ENCODE measurements at places on chromosomes 5 and 9.

- DNase-seq: no peak
These were observed 1875.9 kb upstream of the CDH9 start for GRCh38 chr5:28914297-28914696.

DNA sequence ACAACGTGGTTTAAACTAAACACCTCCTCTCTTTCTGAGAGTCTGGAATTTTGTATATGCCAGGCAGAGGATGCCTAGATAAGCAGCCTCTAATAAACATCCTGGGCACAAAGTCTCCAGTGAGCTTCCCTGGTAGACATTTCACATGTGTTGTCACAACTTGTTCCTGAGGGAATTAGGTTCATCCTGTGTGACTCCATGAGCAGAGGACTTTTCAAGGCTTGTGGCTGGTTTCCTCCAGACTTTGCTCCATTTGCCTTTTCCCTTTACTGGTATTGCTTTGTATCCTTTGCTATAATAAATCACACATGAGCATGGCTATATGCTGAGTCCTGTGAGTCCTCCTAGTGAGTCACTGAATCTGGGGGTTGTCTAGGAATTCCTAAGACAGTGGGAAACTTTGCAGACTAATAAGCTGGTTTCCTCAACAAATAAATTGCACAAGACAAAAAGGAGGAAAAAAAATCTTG, 77.4 kb downstream of the NR2F1-AS1 start:
- DNase-seq: no peak

DNA sequence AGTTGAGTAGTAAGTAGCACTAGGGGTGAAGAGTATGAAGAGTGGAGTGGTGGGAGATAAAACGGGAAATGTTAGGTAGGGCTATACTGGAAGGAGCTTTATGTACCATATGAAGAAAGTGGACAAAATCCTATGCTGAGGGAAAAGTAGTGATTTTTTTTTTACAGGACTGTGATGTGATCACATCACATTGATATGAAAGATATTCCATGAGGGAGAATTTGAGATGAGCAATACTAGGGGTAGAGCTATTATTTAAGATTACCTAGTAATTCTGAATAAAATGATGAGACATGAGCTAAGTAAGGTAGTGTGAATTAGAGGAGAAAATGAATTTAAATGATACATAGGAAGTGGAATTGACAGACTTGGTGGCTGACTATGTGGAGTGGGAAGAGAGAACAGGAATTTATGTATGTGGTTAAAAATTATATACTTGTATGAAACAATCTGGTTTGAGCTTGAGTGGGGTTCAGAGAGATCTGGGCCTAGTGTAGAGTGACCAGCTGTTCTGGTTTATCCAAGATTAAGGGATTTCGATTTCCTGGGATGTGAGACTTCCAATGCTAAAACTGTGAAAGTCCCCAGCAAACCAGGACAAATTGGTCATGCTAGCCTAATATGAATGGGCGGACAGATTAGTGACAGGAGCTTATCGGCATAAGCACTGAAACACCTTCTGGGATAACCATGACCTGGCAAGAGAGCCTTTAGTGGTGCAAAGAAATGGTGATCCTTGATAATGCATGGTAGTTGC, 29.3 kb upstream of the STOM start:
- DNase-seq: no peak

GRCh38 chr5:119344231-119344630, 11.6 kb upstream of the TNFAIP8 start:
- no peak for DNase-seq

GRCh38 chr9:125883565-125884217, 136.5 kb downstream of the PBX3 start:
- no peak for DNase-seq

GRCh38 chr5:130488252-130488651, 584.0 kb downstream of the CHSY3 start:
- no peak for DNase-seq

DNA sequence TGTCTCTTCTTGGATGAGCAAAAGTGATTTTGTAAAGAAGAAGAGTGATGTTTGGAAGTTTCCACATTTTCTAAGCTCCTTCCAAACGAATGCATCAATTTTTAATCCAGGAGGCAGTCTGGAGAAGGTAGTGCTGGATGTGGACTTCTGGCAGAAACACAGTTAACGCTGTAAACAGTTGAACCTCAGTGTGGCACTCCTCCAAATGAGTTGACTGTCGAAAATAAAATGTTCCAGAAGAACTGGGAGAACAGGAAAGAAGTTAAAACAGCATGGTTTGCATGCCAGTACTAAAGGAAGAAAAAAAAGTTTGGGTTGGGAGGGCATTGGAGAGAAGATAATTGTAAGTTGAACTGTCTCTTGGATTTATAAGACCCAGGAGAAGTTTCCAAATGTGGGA, 6.5 kb downstream of the ZNF462 start:
- no peak for DNase-seq

GRCh38 chr5:175698401-175699115, 40.7 kb downstream of the HRH2 start:
- no peak for DNase-seq

DNA sequence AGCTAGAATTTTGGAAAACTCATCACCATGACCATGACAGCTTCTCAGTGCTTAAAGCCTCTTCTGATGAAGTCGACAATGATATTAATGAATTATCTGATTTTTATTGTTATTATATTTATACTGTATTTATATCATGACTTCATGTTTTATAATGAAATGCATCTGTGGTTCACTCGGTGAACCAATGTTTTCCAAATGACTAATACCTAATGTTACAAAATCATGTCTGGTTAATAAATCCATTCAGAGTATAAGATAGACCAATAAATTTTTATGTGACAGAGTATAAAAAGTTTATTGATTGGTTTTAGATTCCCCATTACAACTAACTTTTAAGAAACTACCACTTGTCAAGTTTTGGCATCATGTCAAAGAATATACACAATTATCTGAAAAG, 416.5 kb downstream of the MLLT3 start:
- DNase-seq: no peak

DNA sequence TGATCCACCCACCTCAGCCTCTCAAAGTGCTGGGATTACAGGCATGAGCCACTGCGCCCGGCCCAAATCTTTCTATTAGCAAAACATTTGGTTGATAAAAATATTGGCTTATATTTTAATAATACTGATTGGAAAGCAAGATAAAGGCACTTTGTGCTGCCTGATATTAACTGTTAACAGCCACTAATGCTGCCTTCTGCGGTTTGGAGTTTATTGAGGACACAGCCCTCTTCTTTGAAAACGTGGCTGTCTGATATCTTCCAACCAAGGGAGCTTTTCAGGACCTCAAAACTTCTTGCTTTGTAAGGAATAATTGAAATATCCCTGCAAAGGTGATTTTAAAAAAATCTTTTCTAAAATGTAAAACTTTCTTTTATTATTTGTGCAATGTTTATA, 94.0 kb downstream of the IQGAP2 start:
- no peak for DNase-seq
